ENCODE measurements at places on chromosomes 4 and X. TPM values are rescaled to one million over a fixed set of nuclear protein-coding genes. Genes with fewer than 3 reads are reported as not detected.

TGIF2LX gene
- total RNA-seq: not detected

CCDC149 gene
- 13.5 TPM for total RNA-seq

SH2D1A gene
- not detected for total RNA-seq

SPARCL1 gene
- 0.22 TPM for total RNA-seq

C4orf54 gene
- total RNA-seq: under 0.01 TPM

ADGRA3 gene
- total RNA-seq: 21.6 TPM

GLRA2 gene
- total RNA-seq: not detected

THAP9 gene
- 5.2 TPM for total RNA-seq

ARMCX2 gene
- total RNA-seq: 73.7 TPM

CCNB3 gene
- total RNA-seq: 0.12 TPM

TEX11 gene
- not detected for total RNA-seq

TIMP1 gene
- 461 TPM for total RNA-seq

TMPRSS11B gene
- total RNA-seq: not detected

DMP1 gene
- not detected for total RNA-seq

F8A2 gene
- total RNA-seq: not detected

CORIN gene
- total RNA-seq: 1.00 TPM

RAI2 gene
- total RNA-seq: 0.66 TPM

ACE2 gene
- total RNA-seq: not detected

MAGIX gene
- 1.4 TPM for total RNA-seq

QRFPR gene
- not detected for total RNA-seq

DMD gene
- 3.9 TPM for total RNA-seq

PCDH11X gene
- not detected for total RNA-seq
